Stimulated activated CD4-positive, alpha-beta T cell treated with anti-CD3 and anti-CD28 coated beads, TNF-alpha, amount 100 ng/mL, for 24 hours (primary cell): ENCODE measurements at places on chromosomes 2 and 18.

DNA sequence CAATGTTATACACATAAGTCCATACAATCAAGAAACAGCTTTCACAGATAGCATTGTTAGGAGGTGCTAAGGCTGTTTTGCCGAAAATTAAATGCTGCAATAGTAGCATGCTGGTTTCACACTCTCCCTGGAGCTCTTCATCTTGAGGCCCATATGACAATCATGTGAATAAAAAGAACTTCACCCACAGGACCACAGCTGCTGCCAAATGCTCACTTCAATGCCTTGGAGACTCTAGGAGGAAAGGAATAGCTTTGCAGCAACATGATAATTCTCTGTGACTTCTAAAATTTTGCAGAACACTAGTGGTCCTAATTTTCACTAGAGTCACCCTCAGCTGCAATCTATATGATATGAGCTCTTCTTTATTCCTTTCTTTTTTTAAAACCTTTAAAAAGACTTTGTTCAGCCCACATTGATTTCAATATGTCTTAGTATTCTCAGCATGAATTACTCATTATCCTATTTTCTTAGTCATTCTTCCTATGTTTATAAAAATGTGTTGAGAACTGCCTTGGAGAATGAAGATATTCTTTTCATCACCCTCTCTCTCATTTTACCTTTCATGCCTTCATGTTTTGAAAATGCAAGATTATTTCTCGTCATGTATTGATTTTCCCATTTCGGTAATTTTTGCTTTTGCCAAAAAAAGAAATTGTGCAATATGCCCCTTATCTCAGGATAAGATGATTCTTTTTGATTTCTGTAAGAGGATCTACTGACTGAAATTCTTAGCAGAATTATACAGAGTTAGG, 108.2 kb downstream of the PDE1A start:
- no peak for DNase-seq

DNA sequence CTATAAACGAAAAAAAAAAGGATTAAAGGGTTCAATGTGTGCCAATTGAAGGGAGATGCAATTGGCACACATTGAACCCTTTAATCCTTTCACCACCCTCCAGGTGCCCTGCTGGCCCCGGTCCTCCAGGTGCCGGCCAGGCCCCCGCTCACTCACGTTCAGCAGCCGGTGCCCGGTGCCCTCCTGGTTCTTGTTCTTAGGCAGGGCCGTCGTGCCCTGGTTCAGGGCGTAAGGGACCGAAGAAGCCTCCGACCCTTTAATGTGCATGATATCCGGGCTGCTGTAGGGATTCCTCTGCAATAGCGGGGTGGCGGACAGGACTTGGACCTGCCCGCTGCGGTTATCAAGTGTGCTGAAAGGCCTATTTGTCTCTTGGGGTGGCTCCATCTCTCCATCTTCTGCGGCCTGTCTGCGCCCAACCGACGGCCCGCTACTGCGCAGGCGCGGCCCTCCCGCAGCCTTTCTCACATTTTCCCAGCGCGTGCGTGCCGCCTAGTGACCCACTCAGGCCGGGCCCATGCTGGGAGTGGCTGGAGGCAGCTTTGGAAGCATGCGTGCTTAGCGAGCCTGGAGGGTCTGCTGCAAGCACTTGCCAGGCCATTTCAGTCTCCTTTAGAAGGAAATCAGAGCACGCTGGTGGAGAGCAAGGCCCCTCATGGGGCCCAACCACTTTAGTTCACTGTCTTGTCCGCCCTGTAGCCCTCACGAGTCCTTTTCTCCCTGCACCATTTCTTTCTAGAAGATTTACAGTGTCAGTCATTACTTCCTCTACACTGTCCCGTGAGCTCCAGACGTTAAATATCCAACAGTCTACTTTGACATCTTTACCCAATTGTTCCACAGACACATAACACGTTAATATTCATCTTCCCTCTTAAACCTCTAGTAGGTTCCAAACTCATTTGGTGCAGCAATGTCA, 24.3 kb downstream of the TMEM237 start:
- no peak for DNase-seq

DNA sequence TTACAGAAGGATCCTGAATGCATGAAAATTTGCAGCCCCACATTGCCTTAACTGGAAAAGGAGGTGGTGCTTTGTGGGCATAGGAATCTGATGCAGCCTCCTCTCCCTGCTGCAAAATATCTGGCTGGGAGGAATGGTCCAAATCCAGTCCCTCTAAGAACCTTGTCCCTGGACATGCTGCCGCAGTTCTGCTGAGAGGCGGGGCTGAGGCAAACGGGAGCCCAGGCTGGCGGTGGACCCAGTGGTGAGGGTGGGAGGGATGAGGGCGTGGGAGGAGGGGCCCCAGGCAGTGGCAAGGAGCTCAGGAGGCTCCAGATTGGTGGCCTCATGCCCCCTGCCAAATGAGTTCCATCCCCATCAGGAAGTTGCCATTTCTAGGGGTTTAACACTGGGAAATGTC, 36.2 kb downstream of the ZAP70 start:
- no peak for DNase-seq

DNA sequence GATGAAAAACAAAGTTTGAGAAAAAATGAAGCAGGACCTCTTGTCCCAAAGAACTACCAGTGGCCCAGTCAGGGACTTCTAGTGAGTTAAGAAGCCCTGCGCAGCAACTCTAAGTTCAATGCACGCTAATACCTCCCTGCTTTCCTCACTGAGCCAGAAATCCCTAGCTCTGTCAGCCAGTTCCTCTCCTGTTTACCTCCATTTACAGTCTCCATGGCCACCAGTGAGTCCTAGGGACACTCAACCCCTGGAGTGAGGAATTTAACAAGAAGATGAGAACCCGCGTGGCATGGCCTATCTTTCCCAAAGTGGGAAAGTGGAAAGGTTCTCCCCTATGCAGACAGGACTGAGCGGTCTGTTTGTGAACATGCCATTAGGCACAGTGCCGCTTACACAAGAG, 31.0 kb downstream of the MRPL33 start:
- no peak for DNase-seq

DNA sequence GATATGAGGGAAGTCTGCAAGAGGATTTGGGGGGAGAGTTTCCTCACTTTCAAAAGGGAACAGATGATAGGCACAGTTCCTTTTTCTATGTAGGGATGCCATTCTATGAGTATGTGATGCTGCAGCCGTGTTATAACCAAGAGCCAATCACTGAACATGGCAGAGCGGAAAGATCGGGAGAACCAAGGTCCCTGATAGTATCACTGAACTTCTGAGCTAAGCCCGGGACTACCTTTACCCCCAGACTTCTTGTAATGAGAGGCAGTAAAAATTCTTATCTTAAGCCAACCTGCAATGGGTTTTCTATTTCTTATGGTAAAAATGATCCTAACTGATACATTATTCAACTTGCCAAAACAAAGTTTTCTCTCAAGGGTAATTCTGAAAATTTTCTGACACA, 21.6 kb upstream of the SLC1A4 start:
- DNase-seq, result no peak
